ENCODE measurements at places on chromosomes 11 and 22. TPM values are rescaled to one million over a fixed set of nuclear protein-coding genes. Genes with fewer than 3 reads are reported as not detected.

OR8D4 gene
- not detected for total RNA-seq

PRODH gene
- total RNA-seq: 11.9 TPM

LMO1 gene
- total RNA-seq: 2.3 TPM

DBX1 gene
- not detected for total RNA-seq

TPH1 gene
- 0.08 TPM for total RNA-seq

PATE2 gene
- total RNA-seq: not detected

CHRM1 gene
- not detected for total RNA-seq

CARD18 gene
- total RNA-seq: 0.81 TPM

RTN4R gene
- 0.75 TPM for total RNA-seq

APBB1 gene
- 75.8 TPM for total RNA-seq

MS4A12 gene
- not detected for total RNA-seq

MFNG gene
- total RNA-seq: 12.7 TPM

Measured in Right ventricle myocardium superior (tissue), 1 donor.